ENCODE measurements at places on chromosomes 13 and 19.

DNA sequence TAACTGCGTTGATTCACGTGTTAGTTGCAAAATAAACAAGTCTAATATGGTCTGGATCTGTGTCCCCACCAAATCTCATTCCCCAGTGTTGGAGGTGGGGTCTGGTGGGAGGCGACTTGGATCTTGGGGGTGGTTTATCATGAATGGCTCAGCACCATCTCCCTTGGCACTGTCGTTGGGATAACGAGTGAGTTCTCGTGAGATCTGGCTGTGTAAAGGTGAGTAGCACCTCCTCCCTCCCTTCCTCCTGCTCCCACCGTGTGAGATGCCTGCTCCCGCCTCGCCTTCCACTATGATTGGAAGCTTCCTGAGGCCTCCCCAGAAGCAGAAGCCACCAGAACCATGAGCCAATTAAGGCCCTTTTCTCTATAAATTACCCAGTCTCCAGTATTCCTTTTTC lies 4.8 kb downstream of the PEAK3 start:
- DNase-seq = no peak

DNA sequence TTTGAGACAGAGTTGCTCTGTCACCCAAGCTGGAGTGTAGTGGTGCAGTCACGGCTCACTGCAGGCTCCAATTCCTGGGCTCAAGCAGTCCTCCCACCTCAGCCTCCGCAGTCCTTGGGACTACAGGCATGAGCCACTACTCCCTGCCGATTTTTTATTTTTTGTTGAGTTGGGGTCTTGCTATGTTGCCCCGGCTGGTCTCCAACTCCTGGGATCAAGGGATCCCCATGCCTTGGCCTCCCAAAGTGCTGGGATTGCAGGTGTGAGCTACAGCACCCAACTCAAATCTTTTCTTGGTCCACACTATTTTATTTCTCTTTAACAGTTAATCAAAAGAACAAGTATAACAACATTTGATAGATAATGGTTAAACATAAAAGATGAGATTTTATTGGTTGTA lies 7.5 kb downstream of the CCNE1 start:
- no peak for DNase-seq

DNA sequence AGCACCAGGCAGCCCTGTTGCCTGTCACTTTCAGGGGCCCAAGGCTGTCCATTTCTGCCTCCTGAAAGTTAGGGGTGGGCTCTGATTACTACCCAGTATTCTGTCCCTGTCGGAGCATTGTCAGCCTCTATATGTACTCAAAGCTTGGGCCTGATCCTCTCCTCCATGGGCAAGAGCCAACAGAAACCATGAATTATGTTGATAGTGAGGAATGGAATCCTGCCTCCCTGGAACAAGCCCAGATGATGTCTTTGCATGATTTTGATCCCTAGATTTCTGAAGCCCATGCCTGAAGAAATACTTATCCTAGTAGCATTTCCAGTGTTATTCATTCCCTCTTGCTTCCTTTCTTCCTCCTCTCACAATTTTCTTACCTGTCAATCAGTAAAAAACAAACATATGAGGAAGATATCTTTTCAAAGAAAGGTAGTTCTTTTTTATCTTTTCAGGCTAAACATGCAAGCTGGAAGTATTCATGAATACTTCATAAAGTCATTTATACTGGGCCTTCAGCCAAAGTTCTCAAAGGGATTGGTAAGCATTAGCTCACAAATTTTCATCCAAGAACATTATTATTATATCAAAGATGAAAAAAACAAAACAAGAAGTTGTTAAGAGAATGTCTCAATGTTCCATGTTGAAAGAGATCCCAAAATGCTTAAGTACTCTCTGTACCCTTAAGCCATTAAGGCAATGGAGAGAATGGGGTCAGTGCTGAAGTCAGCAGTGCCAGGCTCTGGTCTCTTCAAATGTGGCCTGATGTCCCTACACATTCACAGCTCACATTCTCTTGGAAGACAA lies 171.7 kb downstream of the NHLRC3 start:
- DNase-seq = no peak

GRCh38 chr19:10468133-10468532 lies 35.0 kb downstream of the KEAP1 start:
- DNase-seq = no peak

DNA sequence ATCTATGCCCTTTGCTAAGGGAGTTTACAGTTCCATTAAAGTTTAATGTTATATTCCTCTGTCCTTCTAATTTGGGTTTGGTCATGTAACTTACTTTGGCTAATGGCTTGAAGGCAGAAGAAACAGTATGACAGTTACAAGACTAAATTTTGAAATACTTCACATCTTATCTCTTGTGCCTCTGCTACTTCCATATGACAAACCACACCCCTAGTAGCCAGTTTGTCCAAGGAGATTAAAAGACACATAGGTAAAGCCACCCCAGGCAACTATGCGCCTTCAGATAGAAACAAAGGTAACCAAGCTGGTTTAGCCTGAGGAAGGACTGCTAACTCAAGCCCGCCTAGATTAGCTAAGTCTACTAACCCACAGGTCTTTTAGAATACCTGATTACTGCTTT lies 273.4 kb upstream of the MIR17HG start:
- DNase-seq = no peak

- no peak for DNase-seq
Measured at GRCh38 chr19:28063702-28064101, 1149.2 kb downstream of the UQCRFS1 start.

GRCh38 chr13:39037410-39037879 lies 444 bp downstream of the PROSER1 start:
- no peak for DNase-seq

GRCh38 chr19:17830567-17831418 lies 9.5 kb upstream of the INSL3 start:
- DNase-seq = no peak

DNA sequence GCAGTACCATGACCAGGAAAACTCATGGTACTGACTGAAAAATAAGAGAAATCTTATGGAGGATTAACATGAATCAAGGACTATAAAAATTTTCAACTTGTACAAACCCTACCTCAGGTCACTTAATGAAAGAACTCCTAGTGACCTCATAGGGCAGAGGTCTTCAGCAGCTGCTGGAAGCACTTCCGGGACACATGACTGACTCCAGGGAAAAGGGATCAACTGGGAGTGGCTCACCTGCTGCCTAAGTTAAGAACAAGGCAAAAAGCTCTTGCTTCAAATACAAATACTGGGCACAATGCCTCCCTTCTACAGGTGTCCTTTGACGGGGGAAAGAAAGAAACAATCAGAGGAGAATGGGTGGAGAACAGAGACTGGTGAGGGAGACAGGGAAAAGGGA lies 18.6 kb downstream of the DOCK9 start:
- no peak for DNase-seq

GRCh38 chr13:31046711-31047279 lies 114.3 kb downstream of the TEX26 start:
- no peak for DNase-seq

- peak; percentile 18 for DNase-seq
Measured at GRCh38 chr19:10566658-10567410, 1.0 kb upstream of the KRI1 start.
